ENCODE measurements at places on chromosomes 3 and 15.

GRCh38 chr15:62122249-62122648, 42.8 kb downstream of the C2CD4B start:
- DNase-seq = no peak

DNA sequence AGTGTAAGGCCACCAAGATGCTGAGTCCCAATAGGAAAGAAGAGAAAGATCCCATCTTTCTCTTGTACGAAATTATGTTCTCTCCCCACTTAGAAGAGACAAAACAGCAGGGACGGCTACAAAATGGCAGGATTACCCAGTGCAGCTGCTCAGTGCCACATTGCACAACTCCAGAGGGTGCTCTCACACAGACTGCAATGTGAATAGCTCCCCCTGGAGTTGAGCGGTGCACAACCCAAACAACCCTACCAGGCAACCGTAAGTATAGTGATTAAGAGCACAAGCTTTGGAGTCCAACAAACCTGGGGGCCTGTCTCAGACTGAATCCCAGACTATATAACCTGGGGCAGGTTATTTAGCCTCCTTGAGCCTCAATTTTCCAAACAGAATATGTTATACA, 3.1 kb upstream of the BHLHE40 start:
- no peak for DNase-seq

DNA sequence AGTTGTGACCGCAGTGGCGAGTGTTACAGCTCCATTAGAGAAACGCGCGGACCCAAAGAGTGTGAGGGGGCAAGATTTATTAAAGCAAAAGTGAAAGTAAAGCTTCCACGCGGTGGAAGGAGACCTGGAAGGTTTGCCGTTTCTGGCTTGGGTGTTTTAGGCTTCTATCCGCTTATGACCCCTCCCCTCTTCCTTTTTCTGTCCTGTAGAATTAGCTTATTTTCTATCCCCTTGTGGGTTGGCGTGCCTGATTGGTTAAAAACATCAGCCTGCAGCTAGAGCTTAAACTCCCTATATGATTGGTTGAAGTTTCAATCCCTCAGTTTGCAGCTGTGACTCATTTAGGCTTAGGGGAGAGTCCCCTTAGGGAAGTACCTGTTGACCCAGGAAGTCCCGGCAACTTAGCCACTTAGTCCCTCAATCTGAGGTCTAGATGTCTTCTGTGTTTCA, 39.6 kb downstream of the C3orf38 start:
- DNase-seq = no peak

- DNase-seq = no peak
These were observed 243.1 kb upstream of the ADAMTS9 start for GRCh38 chr3:64930891-64931290.

DNA sequence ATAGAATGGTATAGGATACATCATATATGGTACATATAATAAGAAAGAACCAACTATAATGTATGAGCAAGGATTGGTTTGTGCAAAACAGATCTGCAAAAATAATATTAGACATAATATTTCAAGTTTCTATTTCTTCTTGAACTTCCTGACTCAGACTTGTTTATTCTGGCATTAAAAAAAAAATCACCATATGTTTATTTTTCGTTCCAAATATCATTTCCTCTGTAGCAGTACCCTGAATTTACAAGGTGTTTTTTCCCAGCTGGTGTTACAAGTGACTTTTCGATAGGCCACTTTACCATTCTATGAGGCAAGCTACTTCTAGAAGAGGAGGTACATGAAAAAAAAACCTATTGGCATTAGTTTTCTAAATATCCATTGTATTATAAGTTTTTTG, 785.0 kb downstream of the PDCD6IP start:
- no peak for DNase-seq

GRCh38 chr15:100722551-100723314, 120.3 kb downstream of the ASB7 start:
- DNase-seq = peak; percentile 32

GRCh38 chr3:50612970-50613846, 1.6 kb upstream of the CISH start:
- no peak for DNase-seq

- DNase-seq = no peak
These were observed 47.6 kb downstream of the IL16 start for GRCh38 chr15:81244306-81244705.

DNA sequence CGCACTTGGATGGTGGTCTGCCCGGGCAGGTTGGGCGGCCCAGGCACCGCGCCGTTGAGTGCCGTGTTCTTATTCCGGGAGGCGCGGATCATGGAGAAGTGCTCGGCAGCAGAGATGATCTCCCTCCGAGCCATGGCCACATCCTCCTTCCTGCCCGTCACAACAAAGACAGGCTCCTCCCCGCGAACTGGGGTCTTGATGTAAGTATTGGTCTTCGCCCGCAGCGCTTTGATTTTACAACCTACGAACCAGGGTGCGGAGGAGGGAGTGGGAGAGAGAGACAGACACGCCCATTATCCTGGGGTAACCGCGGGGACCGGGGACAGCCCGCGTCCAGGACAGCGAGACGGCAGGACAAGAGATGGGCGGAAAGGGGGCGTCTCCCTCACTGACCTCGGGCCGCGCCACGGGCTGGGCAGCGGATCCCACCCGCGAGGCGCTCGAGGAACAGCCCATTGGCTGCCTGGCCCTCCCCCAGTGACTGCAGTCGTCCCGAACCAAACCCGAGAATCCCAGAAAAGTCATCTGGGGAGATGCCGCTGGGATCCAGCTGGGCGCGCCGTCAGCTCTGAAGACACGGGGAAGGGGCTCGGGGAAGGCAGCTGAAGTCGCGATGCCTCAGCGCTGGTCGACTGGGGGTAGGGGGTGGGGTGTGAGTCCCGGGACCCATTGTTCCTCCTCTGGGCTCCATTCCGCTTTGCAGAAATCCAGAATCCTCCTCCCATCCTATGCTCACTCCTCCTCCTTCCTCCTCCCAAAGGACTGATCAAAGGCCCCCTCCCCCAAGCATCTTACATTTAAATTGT, 1.2 kb downstream of the MEX3B start:
- DNase-seq = no peak

DNA sequence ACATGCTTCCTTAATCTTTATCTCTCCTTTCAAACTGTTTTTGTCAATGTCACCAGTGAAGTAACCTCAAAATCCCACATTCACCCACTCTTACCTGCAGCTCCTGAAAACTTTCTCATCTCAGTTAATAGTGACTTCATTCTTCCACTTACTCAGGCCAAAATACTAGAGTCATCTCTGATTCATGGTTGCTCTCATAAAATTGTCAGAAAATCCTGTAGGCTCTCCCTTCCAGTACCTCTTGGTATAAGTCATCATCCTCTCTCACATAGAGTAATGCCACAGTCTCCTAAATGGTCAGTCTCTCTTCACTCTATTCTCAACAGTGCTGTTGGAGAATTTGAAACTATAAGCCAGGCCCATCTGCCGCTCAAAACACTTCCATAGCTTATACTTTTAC, 34.9 kb upstream of the POU1F1 start:
- DNase-seq = no peak

DNA sequence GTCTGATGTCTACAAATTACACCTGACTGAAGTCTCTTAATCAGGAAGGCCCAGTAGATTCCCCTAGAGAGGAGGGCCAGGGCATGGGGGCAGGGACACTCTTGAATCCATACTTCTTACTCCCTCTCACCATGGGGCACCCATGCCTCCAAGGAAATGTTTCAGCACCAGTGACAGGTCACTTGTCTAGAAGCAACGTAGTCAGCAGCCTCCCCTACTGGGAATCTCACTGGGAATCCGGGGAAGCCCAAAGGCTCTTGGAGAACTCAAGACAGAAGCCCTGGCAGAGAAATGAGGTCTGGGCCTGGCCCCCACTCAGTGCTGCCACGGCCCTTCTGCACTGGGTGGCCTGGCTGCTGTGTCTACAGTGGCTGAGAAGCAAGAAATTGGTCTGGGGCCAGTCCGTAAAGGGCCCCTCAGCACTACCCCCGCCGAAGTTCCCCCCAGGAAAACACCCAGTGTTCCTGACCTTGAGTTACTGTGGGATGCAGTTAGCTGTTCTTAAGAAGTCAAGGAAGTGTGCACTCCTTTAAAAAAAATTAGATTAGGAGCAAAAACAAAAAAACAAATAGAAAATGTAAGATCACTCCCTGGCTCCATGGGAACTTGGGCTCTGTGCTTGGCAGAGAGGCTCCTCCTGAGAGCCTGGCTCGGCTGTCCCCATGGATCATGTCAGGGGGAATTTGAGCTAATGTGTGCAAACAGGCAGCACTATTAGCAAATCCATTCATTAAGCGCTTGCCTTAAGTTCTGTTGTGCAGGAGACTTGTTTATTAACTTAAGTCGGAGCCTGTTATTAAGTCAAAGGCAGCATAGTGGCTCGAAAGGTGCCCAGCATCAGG, 5.4 kb upstream of the LINGO1 start:
- no peak for DNase-seq

DNA sequence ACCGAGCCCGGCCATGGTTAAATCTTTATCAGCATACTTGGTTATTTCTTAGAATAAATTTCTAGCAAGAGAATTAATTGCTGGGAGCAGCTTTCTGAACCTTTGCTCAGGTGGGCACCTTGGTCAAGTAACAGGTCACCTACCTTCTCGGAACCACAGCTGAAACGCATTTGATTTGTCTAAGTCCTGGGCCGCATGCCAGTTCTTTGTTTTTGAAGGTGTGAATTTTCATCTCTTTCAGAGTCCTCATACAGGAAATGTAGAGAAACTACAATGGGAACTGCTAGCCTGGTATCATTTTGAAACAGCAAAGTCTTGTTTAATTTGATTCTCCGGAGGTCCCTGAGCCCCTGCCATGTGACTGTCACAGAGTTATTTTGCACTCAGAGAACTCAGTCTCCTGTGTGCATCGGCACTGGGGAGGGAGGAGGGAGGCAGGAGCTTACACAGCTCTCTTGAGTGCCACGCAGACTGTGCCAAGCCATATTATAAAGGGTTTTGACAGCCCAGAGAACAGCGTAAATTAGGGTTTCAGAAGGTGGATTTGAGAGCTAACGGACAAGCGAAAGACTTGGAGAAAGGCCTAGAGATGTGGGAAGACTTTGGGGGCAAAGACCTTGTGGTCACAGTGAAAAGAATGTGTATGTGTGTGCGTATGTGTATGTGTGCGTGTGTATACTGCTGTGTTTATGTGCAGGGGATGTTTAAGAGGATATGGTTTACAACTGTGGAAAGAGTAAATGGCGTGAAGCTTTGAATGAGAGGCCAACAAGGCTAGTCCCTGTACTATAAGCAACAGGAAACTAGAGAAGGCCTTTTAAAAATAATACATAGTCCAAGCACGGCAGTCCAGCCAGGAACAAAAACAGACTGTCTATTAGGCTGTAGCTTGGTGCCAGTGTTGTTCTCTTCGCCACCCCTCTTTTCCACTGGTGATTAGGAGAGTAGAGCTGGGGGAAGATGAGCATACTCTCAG, 61.8 kb upstream of the ATP13A3 start:
- DNase-seq = no peak

DNA sequence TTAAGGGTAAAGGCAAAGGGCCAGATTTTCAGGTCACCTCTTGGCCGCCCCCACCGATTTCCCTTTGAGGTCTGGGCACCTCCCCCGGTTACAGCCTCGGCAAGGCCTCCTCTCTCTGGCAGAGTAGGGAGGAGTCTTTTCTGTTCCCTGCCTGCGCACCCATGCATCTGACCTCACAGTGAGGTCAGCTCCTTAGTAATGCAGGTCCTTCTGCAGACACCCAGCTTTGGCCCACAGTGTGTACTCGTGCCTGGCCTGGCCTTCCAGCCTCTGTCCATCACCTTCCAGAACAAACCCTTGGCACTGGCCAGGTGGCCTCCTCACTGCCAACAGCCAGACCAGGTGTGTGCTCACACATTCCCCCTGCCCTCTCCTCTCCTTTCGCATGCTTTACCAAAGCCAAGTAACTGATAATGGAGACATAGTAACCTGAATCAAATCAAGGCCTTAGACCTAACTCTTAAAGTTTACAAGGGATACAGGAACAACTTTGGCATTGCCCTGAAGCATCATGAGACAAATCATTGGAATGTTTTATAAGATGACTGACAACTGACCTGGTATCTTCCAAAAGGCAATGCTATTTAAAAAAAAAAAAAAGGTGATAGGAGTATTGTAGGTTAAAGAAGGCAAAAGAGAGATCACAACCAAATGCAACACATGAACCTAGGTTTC, 61.3 kb downstream of the CORO2B start:
- DNase-seq = no peak

DNA sequence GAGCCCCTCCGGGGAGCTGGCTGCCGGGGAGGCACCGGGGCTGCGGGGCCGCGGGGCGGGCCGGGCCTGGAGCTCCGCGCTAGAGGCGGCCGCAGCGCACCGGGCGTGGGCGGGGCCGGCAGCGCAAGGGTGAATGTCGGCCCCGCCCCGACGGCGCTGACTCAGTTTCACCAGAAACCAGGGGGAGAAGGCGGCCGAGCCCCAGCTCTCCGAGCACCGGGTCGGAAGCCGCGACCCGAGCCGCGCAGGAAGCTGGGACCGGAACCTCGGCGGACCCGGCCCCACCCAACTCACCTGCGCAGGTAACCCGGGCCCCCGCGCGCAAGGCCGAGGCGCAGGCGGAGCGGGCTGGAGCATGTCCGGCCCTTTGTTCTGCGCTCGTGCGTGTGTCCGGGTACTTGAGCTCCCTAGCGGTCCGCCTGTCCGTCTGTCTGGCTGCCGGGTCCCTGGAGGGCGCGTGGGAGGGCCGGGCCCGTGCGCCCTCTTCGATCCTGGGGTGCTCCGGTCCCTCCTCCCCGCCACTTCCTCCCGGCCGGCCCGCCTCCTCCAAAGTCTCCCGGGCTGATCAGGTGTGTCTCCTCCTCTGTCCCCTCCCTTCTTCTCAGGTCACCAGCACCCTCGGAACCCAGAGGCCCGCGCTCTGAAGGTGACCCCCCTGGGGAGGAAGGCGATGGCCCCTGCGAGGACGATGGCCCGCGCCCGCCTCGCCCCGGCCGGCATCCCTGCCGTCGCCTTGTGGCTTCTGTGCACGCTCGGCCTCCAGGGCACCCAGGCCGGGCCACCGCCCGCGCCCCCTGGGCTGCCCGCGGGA, at the start of gene SPINT1:
TSS of gene SPINT1 (plus strand) at position 164 of the 811 bp plus-strand sequence. CDS start at position 671, 507 bp downstream.
- DNase-seq = peak; percentile 78

- DNase-seq = no peak
These were observed 6.9 kb downstream of the INAFM2 start for GRCh38 chr15:40330368-40330836.

- no peak for DNase-seq
These were observed 90.0 kb upstream of the SLC6A6 start for GRCh38 chr3:14312375-14312774.

- DNase-seq = no peak
These were observed 13.4 kb downstream of the IL17RD start for GRCh38 chr3:57151749-57152148.

DNA sequence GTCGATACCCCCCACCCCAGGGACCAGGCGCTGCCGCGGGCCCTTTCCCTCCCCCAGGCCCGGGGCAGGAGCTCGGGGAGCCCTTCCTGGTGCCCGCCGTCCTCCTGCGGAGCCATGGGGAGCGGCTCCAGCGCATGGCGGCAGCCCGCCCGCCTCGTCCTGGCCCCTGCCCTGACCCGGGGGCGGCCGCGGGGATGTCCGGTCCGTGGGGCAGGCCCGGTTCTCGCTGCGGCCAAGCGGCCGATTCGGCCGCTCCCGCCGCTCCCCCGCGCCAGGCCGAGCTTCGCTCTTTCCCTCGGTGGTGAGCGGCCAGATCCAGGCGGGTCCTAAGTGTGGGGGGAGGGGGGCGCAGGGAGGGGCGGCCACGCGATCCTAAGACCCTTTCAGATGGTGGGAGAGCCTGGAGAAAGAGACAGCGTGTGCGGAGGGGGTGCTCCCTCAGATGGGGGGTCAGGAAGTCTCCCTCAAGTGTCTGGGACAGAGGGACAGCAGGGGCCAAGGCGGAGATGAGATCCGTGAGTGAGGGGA, 1.3 kb downstream of the NEIL1 start:
- no peak for DNase-seq

All from LoVo (cell line).